NCI-H146 (cell line): ENCODE measurements at places on chromosomes 1 and 21.
A peak's percentile ranks its signal among the peaks of the same experiment; 100 is the strongest.

DNA sequence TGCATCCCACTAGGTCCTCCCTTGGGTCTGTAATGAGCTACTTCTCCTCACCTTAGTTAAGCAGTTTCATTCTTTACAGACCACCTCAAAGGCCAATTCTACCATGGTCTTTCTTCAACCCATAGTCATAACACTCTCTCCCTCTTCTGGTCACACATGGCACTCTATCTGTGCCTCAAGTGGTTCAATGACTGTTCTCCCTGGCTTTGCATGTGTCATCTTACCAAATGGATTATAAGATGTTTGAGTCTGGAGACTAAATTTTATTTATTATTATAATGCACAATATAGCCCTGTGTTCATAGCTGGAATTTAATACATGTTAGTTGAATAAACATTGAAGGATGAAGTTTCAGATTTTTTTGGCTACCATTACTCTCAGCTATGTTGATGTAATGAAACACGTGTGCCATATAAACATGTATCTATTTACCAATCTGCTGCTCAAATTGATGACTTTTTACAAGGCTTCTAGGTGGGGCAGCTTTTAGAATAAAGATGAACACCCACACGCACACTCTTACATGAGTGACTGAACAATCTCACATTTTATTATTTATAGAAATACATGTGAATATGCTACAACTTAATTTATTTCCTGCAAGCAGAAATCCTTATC lies 102.1 kb downstream of the RUNX1 start:
- no peak for DNase-seq

GRCh38 chr1:94194079-94194865 lies 43.1 kb downstream of the ARHGAP29 start:
- DNase-seq, result no peak

DNA sequence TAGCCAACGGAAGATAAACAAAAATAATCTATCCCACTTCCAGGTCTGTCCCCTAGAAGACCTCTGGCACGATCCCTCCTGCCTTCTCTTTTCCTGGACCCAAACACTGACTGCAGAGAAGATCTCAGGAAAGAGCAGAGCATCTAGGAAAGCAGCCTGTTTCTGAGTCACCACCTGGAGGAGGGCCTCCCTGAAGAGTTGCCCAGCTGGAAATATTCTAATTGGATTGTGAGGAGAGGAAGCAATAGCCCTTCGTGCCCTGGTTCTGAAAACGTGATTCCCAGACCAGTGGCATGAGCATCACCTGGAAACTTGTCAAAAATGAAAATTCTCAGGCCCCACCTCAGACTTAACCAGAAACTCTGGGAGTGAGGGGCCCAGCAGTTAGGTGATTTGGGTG lies 411.1 kb downstream of the SETD4 start:
- DNase-seq, result peak; percentile 54

DNA sequence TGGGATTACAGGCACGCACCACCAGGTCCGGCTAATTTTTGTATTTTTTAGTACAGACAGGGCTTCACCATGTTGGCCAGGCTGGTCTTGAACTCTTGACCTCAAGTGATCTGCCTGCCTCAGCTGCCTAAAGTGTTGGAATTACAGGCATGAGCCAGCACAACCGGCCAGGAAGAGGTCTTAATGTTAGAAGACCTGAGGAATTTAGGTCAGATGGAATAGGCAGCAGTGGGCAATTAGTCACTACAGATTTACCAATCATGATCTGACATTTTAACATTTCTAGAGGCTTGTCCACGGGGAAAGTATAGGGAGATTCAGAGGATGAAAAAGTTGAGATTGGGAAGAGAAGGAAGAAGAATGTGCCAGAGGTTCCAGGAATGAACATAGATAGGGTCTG lies 8.9 kb upstream of the APP start:
- DNase-seq, result no peak

DNA sequence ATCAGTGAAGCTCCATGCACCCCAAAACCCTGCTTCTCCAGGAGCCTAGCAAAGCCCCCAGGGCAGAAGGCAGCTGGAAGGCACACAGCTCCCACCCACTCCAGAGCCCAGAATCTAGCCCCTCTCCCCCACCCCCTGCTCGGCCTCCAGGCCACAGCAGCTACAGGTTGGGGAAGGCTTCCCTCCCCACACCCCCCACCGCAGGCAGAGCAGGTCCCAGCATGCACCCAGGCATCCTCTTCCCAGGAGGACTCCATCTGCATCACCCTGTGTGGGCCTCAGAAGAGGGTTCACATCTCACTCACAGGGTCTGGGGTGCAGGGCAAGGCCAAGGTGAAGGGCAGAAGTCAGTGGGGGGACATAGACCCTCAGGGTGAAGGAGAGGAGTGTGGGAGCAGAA lies 719 bp downstream of the S100A14 start:
- no peak for DNase-seq

- no peak for DNase-seq
These were observed 4.1 kb upstream of the FAM110D start for GRCh38 chr1:26154750-26155149.

- DNase-seq, result peak; percentile 41
These were observed 180.6 kb downstream of the COL24A1 start for GRCh38 chr1:85975912-85976371.

DNA sequence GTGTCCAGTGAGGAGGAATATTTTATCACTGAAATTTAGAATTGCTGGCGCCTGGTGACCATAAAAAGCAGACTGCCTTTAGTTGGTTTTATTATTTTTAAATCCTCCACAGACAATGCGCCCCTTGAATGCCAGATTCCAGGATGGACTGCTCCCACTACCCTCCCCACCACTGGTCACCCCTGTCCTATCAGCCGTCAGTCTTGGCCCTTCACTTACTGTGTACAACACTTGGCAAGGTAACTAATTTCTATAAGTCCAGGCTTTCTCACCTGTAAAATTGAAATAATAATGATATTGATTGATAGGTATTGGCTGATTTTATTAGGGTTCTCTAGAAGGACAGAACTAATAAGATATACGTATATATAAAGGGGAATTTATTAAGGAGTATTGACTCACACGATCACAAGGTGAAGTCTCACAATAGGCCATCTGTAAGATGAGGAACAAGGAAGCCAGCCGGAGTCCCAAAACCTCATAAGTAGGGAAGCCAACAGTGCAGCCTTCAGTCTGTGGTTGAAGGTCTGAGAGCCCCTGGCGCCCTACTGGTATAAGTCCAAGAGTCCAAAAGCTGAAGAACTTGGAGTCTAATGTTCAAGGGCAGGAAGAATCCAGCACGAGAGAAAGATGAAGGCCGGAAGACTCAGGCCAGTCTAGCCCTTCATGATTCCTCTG lies 17.8 kb downstream of the RHEX start:
- DNase-seq, result no peak

GRCh38 chr1:119799599-119800177 lies 11.6 kb downstream of the REG4 start:
- no peak for DNase-seq

- no peak for DNase-seq
These were observed 69.2 kb downstream of the CAPZB start for GRCh38 chr1:19416145-19416544.

DNA sequence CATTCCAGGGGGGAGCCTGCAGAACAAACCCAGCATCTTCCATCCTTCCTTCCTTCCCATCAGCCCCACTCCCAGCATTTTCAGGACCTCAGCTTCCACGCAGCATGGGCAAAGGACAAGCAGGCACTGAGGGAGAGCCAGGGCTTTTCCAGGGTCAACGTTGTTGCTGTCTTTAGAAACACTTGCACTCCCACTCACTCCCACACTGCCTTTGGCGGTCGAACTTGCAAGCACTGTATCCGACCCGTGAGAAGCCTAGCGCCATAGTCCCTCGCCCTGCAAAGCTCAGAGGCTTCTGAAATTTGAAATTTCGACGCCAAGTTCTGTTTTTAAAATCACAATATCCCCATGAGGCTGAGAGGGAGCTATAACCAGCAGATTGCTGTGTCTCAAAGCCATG lies 47.4 kb downstream of the KCNAB2 start:
- no peak for DNase-seq

DNA sequence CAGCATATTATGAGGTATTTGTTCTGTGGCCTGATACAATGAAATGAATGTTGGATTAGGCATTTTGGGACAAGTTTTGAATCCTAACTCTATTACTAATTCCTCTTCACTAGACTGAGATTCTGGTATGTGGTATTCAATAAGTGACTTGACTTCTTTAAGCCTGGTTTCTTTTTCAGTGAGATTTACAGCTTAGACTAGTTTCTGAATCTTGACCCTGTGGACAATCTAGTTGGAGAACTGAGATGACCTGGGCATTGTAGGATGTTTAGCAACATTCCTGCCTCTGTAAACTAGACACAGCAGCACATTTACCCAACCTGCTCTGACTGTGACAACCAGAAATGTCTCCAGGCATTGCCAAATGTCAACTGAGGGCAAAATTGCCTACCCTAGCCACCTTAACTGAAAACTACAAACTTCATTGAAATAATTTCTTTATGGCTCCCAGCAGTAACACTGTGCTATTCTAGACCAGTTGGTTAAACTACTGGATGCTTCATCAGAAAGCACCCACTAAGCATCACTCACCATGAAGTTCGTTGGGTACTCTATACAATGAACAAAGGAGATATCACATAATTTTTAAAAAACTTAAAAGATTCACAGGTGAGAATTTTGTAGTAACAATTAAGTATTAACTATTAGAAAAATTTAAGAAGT lies 16.8 kb downstream of the PTPRC start:
- no peak for DNase-seq

DNA sequence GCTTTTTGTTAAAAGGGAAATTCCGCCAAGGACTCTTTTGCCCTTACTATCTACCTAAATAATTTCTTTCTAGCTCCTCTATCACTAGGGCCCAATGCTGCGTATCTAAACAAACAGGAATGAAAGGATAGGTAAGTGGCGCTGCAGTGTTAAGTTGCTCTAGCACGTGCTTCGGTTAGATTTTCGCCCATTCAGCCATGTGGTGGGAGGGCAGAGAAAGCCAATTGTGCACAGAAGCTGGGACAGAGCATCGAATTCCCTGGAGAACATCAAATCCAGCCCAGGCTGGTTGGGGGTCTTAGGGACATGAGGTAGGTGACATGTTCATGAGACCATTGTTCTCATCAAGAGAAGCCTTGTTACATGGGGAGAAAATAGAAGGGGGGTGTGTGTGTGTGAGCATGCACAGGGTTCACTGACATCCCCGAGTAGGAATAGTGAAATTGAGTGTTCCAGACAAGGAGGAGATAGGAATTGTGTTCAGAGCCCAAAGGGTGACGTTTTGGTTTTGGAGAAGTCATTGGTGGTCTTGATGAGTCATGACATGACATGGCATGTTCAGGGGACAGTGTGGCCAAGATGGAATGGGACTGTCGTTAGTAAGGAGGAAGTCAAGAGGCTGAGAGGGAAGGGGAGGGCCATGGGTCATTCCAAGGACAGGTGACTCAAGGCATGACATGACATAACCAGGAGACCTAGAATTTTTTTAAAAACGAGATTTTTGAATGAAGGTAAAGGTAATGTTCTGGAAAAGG lies 107.1 kb downstream of the TLR5 start:
- DNase-seq, result no peak

DNA sequence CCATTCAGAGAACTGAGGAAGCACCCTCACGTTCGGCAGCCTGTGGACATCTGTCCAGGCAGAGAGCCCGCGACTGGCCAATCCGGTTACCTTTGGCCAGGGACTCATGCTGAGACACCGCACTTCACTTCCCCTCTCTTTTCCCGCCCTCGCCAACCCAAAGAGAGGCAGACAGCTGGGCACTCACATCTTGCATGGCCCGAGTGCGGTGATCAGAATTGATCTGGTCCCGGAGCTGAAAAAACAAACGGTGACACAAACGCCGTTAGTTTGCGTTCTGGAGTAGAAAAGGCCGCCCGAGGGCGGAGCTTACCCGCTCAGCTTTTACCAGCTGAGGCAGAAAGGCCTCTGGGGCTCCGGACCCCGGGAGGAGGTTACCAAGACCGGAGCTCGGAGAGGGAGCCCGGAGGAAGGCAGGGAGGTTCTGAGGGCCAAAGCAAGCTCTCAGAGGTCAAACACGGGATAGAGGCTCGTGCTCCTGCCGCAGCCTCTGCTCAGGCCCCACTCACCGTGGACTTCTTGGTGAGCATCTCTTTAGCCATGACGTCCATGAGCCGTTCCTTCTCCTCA lies 376 bp downstream of the SF3A3 start:
- peak; percentile 43 for DNase-seq

GRCh38 chr1:117967477-117967876 lies 37.9 kb downstream of the WDR3 start:
- DNase-seq, result no peak

DNA sequence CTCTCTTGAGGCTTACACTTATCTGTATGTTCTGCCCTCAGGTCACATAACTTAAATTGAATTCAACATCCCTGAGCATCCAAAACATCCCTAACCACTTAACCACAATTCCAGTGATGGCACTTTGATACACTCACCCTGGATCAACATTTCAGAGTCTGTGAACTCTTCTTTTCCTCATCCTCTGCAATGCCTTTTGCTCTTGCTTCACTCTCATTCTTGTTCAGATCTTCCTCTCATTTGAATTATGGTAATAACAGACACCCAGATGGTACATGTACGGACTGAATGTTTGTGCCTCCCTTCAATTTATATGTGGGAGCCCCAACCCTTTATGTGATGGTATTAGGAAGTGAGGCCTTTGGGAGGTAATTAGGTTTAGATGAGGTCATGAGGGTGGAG lies 33.4 kb downstream of the PTGER3 start:
- no peak for DNase-seq

DNA sequence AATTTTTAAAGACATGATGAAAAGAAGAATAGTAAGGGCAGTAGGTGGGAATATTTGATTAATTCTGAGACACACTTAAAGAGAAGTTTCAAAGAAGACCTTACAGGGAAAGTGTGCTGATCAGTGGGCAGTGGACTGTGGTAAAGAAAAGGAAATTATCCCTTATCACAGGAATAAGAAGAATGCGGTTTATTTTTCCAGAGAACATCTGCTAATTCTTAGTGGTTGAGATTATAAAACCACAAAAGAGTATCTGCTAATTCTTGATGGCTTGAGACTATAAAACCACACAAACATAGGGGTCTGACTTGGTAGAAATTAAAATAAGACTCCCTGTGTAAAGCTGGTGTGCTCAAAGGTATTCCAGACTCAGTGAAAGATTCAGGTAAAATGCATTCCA lies 60.0 kb upstream of the KCTD3 start:
- no peak for DNase-seq

- no peak for DNase-seq
These were observed 3.6 kb upstream of the ZDHHC18 start for GRCh38 chr1:26822737-26823395.

DNA sequence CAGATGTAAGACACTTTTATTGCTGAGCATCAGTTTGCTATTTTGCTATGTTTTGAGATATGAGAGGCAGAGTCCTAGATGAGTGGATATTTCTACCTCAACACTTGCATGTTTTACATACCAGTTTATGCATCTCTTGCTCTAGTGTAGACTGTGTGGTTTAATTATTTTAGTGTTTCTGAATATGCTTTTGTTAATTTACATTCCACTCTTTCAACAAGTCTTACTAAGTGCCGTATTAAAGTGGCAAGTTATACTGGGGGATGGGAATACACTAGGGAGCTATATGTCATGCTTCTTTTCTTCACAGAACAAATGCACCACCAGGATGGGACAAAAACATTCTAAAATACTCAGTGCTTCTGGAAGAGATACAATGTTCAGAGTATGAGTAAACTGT lies 507.7 kb upstream of the PRMT6 start:
- no peak for DNase-seq
